Left colon (tissue), 2 donors: ENCODE measurements at places on chromosomes 1 and 21.

DNA sequence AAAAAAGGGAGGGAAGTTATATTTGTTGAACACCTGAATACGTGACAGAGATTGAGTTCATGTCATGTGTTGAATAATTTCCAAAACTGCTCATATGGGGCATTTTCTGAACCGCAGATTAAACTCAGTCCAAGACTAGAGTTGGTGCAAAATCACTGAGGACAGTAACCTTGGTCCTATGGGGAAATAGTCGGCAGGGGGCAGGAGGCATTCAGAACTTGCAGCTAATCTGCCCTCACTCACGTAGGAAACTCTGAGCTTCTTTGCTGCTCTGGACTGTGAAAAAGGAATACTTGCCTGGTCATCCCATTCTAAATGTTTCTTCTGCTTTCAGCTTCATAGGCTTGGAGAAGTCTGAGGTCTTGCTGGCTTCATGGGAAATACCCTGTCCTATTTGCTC lies 228.3 kb upstream of the ZP4 start:
- no peak for DNase-seq

GRCh38 chr1:184745929-184746638 lies 8.6 kb downstream of the EDEM3 start:
- DNase-seq: no peak

- no peak for DNase-seq
Observed at GRCh38 chr1:84223751-84224432, 77.6 kb upstream of the SAMD13 start.

DNA sequence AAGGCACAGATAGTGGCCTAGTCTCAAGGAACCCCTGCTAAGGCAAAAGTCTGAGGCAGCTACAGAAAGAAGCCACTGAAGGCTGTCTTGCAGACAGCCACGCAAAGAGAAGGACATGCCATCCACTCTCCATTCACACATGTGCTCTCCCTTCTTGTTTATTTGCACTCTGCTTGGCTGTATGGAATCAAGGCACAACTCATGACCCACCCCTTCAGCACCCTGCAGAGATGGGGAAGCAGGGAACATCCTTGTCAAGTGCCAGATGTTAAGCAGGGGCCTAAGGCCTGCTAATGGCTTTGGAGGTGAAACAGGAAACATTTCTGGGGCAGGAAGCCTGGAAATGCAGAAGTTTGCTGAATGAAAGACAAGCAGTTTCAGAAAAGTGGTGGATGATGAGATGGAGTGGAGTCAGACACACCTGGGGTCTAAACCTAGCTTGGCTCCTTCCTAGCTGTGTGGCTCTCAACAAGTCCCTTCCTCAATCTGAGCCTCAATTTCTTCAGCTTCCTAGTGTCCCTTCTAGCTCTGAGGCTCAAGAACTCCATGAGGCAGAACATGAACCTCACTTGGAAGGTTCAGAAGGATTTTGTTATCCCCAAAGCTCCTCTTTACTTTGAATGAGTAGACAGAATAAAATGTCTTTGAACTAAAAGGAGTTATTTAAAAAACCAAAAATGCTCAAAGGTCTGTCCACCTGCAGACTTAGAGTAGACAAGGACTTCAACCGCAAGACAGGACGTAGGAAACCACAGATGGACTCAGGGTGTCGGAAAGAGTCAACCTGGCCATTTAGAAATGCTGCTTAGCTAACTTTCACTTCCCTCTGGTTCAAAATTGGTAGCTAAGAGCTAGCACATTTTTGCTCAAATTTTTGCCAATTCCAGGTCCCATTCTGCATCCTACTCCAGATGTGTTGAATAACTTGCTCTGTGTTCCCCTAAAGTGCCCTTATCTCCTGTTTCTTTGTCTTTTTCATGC lies 283.1 kb downstream of the PLPP3 start:
- no peak for DNase-seq

DNA sequence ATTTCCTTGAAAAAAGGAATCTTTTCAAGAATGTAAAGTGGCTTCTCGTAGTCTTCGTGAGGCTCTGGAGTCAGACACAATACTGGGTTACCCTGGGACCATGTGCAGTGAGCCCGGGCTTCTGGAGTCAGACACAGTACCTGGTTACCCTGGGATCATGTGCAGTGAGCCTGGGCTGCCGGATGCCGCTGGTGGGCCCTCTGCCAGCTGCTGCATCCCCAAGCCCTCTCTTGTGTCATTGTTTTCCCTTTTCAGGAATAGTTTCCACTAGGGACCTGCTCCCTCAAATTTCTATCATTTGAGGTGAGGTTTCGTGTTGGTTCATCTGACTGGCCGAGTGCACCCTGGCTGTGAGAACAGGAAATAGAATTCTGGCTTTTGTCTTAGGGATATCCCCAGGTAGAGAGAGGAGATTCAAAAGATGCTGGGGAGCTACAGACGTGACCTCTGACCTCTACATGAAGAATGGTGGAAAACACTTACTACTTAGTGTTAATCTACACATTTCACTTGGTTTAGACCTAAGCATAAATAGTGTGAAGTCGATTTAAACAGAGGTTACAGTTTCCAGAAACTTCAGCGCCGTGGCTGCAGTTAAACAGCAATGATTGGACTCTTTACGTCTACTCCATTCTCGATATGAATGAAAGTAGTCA lies 10.6 kb downstream of the ADARB1 start:
- DNase-seq: no peak

DNA sequence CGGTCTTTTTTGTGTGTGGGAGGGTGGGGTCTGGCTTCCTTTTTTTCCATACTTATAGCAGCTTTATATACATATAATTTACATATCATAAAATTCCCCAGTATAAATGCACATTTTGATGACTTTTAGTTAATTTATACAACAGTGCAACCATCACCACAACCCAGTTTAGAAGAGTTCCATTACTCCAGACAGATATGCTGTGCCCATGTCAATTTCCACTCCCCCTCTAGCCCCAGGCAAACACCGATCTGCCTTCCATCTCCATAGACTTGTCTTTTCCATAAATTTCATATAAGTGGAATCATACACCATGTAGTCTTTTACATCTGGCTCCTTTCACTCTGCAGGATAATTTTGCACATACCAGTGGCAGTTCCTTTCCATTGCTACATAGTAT lies 139.2 kb upstream of the SYT6 start:
- DNase-seq: no peak

DNA sequence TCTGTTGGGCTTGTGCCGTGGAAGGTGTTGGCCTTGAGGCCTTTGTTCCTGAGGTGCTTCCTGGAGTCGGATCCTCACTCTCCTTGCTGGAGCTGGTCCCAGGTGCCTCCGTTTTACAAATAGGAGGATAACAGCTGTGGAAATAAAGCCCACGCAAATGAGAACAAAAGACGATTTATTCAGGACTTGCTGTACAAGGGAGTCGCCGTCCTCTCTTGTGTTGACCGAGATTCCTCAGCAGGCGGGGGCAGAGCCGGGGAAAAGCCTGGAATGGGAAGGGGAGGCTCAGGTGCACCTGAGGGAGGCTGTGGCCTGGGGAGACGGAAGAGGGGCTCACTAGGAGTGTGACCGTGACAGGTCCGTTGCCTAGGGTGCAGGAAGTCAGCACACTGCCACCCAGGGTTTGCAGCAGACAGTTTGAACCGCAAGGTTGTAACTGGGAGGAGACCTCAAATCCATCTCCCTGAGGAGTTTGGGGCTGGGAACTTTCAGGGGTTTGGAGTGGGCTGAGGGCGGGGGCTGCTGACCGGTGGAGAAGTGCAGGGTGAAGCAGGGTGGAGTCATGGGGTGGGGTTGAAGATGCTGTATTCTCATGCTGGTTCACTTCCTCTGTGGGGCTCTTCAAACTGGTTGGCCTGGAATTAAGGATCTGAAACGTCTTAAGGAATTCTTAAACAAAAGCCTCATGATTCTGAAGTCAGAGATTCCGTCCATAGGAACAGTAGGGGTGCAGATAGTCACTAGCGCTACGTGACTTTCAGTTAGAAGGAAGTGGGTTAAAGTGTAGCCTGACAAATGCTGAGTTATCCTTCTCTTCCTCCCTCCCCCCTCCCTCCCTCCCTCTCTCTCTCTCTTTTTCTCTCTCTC lies 2.6 kb upstream of the CSTB start:
- DNase-seq: peak; percentile 29

- DNase-seq: no peak
Observed at GRCh38 chr21:43961382-43961909, 50.7 kb upstream of the TRAPPC10 start.

DNA sequence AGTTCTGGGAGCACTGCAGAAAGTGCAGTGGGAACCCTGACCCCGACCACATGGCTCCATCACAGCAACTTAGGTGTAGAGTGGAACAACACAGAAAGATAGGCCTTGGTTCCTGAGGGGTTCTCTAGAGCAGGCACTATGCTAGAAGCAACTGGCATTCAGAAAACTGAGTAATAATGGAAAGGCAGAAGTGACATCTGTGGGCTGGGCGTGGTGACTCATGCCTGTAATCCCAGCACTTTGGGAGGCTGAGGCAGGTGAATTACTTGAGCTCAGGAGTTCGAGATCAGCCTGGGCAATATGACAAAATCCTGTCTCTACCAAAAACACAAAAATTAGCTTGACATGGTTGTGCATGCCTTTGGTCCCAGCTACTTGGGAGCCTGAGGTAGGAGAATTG lies 5.3 kb downstream of the MRPS15 start:
- no peak for DNase-seq

DNA sequence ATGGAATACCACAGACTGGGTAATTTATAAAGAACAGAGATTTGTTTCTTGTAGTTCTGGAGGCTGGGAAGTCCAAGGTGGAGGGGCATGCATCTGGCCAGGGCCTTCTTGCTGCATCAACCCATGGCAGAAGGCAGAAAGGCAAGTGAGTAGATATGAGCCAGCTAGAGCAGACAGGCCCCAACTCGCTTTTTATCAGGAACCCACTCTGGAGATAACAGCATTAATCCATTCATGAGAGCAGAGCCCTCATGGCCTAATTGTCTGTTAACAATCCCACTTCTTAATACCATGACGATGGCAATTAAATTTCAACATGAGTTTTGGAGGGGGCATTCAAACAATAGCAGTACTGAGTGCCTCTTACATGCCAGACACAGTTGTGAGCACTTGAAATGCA lies 87.2 kb upstream of the SOX13 start:
- no peak for DNase-seq

DNA sequence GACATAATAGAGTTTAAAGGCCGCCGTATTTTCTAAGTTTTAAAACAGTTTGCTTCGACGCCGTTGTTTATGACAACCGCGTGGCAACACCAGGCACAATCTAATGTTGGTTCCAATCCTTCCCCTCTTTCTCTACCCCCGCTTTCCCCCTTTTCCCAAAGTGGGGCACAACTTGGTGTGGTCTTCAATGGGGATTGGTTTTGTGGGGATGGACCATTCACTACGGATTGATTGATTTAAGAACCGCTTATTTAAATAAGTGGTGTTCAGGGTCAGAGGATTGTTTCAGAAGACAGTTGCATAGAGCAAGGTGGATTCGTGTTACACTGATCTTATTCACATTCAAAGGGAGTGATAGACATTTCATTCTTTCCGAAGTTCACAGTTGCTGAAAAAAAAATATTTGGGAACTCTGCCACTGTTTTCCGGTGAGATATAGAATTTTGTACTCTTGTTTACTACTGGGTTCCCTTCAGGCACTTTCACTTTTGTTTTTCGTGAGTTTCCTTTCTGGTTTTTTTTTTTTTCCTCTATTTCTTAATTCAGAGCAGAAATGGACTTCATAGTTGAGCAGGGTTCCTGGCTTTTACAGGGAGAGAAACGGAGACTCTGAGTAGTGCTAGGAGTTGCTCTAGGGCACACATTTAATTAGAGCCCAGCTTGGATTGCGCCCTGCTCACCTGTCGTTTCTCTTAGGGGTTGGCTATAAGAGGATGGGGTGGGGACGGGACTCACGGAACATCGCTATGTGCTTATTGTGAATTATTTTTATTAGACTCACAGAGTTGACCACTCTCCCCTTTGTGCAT lies 79.6 kb upstream of the AK4 start:
- no peak for DNase-seq

- DNase-seq: no peak
Observed at GRCh38 chr1:245575710-245576109, 420.9 kb downstream of the KIF26B start.

GRCh38 chr1:165395478-165395877 lies 39.0 kb upstream of the LMX1A start:
- no peak for DNase-seq

DNA sequence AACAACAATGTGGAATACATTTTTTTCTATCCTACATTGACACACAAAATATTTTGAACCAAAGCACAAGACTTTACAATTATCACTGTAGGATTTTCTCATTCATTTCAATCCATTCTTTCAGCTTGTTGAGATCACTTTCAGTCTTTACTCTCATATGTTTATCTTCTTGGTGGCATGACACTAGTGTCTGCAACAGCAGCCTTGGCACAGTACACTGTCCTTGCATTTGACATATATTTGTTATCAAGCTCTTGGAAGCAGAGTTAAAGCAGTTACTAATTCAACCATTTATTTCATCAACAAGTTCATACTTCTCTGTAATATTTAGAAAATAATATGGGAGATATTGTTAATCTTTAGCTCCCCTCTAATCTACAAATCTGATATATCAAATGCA lies 922.4 kb upstream of the ADGRL2 start:
- DNase-seq: no peak

- DNase-seq: no peak
Observed at GRCh38 chr1:13901039-13901438, 201.1 kb downstream of the PRDM2 start.

- DNase-seq: no peak
Observed at GRCh38 chr1:180851995-180852887, 60.5 kb upstream of the KIAA1614 start.

GRCh38 chr1:224433041-224433691 lies 1.4 kb downstream of the WDR26 start:
- DNase-seq: peak; percentile 39

DNA sequence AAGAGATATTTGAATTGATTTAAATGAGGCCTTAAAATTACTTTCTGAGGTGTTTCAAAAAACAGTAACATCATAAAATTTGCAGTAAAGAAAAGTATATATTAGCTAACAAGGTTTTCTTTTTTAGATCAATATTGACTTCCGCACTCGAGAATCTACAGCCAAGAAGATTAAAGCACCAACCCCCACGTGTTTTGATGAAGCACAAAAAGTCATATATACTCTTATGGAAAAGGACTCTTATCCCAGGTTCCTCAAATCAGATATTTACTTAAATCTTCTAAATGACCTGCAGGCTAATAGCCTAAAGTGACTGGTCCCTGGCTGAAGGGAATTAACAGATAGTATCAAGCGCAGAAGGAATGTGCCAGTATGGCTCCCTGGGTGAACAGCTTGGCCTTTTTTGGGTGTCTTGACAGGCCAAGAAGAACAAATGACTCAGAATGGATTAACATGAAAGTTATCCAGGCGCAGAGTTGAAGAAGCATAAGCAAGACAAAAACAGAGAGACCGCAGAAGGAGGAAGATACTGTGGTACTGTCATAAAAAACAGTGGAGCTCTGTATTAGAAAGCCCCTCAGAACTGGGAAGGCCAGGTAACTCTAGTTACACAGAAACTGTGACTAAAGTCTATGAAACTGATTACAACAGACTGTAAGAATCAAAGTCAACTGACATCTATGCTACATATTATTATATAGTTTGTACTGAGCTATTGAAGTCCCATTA lies 3.6 kb downstream of the RGS1 start:
- DNase-seq: no peak

GRCh38 chr1:915295-916172 lies 8.2 kb upstream of the SAMD11 start:
- DNase-seq: peak; percentile 14

- DNase-seq: no peak
Observed at GRCh38 chr1:211639475-211640300, 35.7 kb downstream of the NEK2 start.
